ENCODE measurements at places on chromosomes 13 and 19.

- DNase-seq, result no peak
Measured at GRCh38 chr19:8371011-8371804, 7.3 kb downstream of the ANGPTL4 start.

DNA sequence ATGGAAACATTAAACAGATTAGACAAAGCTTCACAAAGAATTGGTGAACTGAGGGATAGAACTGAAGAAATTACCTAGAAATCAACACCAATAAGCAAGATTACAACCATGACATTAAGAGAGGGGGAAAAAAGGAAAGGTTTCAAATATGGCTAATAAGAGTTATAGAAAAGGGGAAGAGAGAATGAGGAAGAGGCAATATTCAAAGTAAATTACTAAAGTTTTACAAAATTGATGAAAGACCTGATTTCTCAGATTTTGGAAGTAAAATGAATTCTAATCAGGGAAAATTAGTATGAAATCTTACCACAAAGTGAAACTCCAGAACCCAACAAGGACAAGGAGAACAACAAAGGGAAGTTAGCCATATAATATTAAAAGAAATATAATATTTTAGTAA lies 187.4 kb downstream of the NBEA start:
- no peak for DNase-seq

- no peak for DNase-seq
Measured at GRCh38 chr13:95505265-95505664, 47.3 kb upstream of the CLDN10 start.

DNA sequence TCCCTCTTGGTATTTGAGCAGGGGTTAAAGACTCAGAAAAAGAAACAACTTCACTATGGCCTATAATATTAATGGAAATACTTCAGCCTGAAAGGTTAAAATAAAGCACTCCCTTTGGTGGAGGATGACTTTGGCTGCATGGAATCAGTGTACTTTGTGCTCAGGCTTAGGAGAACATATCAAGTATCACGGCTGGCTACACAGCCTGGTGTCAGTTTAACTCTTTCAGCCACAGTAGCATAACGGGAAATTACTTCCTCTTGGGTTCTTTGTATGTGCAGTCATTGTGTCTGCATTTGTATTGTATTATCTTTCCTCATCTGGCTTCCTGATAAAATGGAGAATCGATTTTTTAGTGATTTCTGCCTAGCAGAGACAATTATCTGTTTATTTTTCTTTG lies 239.0 kb downstream of the GGACT start:
- no peak for DNase-seq

DNA sequence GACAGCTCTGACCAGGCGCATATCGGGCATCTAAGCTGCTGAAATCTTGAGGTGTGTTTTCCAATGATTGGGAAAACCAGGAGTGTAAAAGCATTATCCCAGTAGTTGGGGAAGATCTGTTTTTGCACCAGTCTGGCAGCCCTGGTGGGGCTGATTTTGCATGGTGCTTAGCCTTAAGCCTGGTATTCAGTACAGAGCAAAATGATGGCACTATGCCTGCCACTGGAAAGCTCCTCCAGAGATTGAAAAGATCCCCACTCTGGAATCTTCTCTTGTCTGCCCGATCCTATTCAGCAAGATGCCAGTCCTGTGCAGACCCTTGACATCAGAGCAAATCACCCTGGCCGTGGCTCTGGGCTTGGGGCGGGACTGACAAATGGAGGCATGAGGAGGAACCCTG lies 44.7 kb upstream of the SIAH3 start:
- no peak for DNase-seq

- DNase-seq, result no peak
Measured at GRCh38 chr13:29911781-29912418, 61.5 kb upstream of the UBL3 start.

- no peak for DNase-seq
Measured at GRCh38 chr19:50272263-50272897, 56.8 kb downstream of the KCNC3 start.

GRCh38 chr19:34851277-34851804 lies 75.4 kb upstream of the ZNF30 start:
- DNase-seq, result no peak

DNA sequence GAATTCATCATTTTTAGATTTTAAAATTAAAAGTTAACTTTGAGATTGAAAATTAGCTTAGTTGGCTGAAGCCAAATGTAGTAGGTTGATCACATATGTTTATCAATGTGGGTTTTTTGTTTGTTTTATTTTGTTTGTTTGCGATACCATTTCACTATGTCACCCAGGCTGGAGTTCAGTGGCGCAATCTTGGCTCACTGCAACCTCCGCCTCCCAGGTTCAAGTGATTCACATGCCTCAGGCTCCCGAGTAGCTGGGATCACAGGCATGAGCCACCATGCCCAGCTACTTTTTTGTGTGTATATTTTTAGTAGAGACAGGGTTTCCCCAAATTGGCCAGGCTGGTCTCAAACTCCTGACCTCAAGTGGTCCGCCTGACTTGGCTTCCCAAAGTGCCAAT lies 665.7 kb upstream of the SLC10A2 start:
- DNase-seq, result no peak

DNA sequence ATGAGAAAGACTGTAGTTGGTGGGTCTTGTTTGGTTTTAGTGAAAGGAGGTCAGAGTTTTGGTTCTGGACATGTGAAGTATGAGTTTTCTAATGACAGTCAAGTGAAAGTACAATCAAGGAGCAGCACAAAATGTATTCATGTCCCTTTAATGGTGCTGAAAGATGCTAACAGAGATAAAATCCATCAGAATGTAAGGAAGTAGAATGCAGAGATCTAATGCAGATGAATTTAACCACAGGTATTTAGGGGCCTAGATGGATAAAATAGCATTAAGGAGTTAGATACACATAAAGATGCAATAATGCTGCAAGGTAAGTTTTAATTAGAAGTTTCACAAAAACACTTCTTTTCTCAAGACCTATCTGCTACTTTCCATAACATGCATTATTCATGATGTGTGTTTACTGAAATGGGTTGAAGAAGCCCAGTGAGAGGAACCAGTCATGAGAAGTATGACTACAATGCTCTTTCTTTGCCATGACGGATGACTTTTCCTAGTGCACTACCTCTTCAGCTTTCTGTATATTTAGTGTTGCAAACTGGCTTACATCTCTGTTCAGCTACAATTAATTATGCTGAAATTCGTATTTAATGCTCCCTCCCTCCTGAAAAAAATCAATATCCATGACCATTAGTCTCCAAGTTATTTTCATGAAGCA lies 222.9 kb upstream of the HTR2A start:
- DNase-seq, result no peak

- DNase-seq, result no peak
Measured at GRCh38 chr13:72650051-72650700, 77.3 kb downstream of the MZT1 start.

DNA sequence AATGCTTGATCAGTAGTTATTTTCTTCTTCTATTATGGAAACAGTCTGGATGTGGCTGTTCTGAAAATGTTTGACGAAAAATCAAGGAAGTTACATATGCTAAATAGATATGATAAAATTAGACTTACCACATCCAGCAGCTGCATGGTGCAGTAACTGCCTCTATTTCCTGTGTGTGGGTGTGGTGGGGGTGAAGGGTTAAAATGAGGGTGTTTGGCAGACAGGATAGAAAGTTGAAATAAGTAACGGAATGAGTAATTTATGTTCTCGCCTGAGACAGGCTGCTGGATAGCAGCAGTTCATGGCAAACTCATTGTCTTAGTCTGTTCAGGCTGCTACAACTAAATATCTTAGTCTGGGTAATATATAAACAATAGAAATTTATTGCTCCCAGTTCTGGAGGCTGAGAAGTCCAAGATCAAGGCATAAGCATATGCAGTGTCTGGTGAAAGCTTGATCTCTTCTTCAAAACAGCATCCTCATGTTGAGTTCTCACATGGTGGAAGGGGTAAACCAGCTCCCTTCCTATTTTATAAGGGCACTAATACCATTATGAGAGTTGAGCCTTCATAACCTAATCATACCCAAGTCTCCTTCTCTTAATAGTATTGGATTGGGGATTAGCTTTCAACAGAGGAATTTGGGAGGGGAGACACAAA lies 1248.9 kb downstream of the SLITRK5 start:
- no peak for DNase-seq

DNA sequence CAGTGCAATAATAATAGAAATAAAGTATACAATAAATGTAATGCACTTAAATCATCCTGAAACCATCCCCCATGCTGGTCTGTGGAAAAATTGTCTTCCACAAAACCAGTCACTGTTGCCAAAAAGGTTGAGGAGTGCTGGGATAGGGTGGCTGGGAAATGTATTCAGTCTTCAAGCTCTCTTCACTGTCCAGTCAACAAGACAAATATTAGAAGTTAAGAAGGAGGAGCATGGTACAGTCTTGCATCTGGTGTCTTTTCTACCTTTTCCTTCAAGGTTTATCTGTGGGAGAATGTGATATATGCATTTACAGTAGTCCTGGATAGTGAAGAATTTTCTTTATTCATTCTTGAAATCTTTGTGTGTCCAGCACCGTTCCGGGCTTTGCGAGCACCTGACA lies 203.4 kb downstream of the GPC5 start:
- DNase-seq, result no peak

- DNase-seq, result no peak
Measured at GRCh38 chr19:45475537-45476291, 7.9 kb downstream of the FOSB start.

GRCh38 chr19:33818411-33818810 lies 21.7 kb downstream of the KCTD15 start:
- DNase-seq, result no peak

DNA sequence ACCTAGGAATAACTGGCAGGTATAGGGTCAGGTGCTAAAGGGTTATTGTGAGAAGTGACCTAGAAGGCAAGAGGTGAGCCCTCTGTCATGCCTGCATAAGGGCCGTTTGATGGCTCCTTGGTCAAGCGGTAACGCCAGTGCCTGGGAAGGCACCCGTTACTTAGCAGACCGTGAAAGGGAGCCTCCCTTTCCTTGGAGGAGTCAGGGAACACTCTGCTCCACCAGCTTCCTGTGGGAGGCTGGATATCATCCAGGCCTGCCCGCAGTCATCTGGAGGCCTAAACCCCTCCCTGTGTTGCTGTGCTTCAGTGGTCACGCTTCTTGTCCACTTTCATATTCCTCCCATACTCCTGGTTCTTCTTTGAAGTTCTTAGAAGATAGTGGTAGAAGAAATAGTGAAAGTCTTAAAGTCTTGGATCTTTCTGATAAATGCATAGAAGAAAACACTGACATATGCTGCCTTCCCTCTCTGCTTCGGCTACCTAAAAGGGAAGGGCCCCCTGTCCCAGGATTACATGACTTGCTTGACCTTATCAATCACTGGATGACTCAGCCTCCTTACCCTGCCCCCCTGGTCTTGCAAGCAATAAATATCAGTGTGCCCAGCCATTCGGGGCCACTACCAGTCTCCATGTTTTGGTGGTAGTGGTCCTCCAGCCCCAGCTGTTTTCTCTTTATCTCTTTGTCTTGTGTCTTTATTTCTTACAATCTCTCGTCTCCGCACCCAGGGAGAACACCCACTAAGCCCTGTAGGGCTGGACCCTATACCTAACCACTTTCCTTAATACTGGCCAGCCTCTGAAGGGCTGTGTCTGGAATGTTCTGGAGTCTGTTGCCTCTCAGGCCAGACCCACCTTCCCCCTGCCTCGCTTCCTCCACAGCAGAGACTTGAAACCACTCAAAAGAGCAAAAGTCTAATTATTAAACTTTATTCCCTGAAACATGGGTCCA lies 16.1 kb upstream of the ABCC4 start:
- DNase-seq, result no peak

GRCh38 chr13:94317063-94317491 lies 162.4 kb downstream of the DCT start:
- no peak for DNase-seq
